ENCODE measurements at places on chromosomes 16 and 17.

DNA sequence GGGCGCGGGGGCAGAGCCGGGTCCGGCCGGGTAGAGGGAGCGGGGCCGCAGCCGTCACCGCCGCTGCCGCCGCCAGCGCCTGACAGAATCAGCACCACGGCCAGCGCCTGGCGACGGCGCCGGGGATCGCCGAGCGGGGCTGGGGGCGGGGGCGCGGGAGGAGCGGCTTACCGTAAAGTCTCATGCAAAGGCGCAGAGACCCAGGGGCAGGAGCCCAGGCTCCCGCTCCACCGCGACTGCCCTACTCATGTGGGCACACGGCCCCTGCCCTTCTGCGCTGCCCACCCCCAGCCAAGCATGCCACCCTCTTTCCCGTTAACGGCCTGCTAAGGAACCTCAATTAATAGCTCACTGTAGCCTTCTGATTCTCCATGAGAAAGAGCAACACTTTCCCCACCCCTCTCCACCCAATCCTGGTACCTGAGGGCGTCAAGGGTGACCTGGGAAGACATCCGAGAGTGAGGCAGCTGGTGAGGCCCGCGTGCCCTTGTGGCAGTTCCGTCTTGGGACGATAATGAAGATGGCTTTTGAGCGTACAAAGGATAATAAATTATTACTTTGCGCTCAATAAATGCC is at the start of gene SEZ6:
SEZ6 (minus strand) TSS at position 98 of the 576 bp plus-strand sequence. CDS start 164 bp downstream, outside the sequence.
- H3K36me3 ChIP-seq: no peaks in the 10 kb centered on the region
- no peak within 1 kb of the TSS for H3K4me3 ChIP-seq
- H3K4me1 ChIP-seq: peaks cover 12% of the 10 kb centered on the region
- peaks cover 10% of the 10 kb centered on the region for H3K27me3 ChIP-seq
- H3K27ac ChIP-seq: no peak within 1 kb of the TSS

DNA sequence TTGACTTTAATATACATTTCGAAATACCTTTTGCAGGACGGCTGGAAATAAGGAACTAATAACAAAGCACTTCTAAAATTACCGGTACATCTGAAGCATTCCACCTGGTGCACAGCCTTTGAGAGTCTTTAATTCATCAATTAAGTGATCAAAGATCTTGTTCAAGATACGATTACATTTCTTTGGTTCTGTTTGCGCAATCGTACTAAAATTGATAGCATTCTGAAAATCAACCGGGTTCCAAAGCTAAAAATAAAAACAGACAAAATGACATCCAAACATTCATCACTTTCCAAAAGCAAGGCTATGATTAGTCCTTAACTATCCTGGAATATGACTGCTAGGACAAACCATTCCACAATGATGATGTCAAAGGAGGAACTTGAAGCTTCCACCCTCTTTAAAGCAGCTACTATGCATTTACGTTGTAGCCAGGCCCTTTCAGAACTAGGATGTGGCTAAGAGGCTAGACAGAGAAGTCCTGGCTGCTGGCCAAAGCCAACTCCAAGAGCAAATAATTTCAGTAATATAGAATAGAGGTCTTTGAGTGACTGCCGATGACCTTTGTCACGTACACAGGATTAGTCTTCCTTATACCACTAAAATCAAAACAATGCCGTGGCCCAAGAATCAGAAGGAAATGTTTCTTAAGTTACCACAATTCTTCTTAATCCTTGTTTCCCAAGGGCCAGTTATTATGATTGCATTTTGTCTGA is 299.8 kb upstream of the PSMD7 start:
- H3K4me1 ChIP-seq: no peaks in the 10 kb centered on the region
- H3K4me3 ChIP-seq: no peak overlapping the region
- H3K36me3 ChIP-seq: no peaks in the 10 kb centered on the region

DNA sequence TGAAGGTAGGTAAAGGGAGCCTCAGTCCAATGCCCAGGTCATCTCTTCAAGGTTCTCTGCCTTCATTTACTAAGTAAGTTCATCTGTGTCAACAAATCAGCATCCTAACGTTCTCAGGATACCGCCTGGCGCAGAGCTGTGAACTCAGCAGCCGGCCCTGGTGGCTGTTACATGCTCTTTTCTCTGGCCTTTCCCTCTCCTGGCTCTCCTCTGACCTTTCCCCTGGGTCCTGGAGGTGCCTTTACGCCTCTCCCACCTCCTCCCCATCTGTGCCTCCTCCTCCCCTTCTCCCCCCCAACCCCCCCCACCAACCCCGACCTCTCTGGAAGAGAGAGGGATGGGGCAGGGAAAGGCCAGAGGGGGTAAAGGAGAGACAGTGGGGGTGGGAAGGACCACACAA is 19.5 kb downstream of the COTL1 start:
- H3K36me3 ChIP-seq: no peaks in the 10 kb centered on the region
- H3K4me3 ChIP-seq: no peak overlapping the region
- no peak overlapping the region for H3K27ac ChIP-seq
- peaks cover 8% of the 10 kb centered on the region for H3K4me1 ChIP-seq
- no peaks in the 10 kb centered on the region for H3K27me3 ChIP-seq

DNA sequence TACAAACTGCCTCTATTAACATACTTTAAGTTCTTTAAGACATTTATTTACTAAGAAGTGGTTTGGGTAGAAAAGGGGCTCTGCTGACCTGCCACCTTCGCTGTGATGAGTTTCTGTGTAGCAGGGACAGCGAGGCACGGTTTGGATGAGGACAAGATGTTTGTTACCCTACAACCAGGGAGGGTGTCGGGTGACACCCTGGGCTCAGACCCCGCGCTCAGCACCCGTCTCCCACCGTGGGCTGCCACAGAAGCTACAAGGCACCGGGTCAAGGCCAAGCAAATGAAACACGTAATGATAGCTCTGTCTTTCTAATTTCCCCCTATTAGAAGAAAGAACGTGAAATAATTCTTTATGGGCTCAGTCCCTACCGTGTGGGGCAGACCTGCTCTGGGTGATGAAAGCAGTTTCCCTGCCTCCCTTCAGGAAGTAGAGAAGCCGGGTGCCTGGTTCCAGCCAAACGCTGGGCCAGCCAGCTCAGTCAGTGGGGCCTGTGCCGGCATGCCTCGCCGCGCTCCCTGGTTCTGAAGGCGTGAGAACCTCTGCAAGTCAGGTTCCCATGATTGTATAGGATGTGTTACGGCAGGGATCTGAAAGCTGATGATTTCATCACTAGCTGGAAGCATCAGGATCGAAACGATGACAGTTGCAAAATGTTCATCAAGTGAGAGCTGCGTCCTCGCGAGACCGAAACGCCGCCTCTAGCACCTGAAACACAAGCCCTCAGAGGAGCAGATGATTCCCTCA is 3.9 kb downstream of the ZNF750 start:
- no peaks in the 10 kb centered on the region for H3K4me1 ChIP-seq
- peaks cover 2% of the 10 kb centered on the region for H3K36me3 ChIP-seq
- no peaks in the 10 kb centered on the region for H3K27me3 ChIP-seq
- no peak for DNase-seq
- H3K4me3 ChIP-seq: no peak overlapping the region

DNA sequence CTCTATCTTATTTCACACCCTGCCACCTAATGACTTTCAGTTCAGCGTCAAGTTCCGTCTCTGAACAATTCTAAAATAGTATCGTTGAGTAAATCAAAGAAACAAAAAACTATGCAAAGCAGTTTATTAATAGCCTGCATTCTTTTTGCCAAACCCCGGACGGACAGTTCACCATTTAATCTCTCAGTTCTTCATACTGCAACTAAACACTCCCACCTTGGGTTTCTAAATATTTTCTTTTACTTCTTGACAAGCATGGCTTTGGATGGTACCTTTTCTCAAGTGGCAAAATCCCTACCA is 1.2 kb downstream of the MYH11 start:
- no peaks in the 10 kb centered on the region for H3K4me1 ChIP-seq
- no peak overlapping the region for H3K27ac ChIP-seq
- no peak overlapping the region for H3K4me3 ChIP-seq

DNA sequence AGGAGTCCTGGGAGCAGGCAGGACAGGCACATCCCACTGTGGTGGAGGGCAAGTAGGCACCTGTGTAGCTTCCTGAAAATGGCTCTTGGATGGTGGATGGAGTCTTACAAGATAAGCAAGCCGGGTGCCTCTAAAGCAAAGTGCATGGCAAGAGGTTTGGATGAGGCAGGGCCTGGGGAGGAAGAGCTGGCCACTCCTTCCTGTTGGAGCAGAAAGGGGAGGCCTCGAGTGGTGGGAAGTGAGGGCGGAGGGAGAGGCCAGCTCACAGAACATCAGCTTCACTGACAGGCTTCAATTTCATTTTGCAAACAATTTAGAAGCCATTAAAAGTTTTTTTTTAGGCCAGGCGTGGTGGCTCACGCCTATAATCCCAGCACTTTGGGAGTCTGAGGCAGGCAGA is 31.0 kb downstream of the CD300A start:
- no peak for DNase-seq
- H3K27me3 ChIP-seq: no peaks in the 10 kb centered on the region
- H3K27ac ChIP-seq: no peak overlapping the region

GRCh38 chr17:74883241-74883745 is 10.1 kb downstream of the FADS6 start:
- H3K27ac ChIP-seq: no peak overlapping the region
- no peak overlapping the region for H3K4me3 ChIP-seq
- DNase-seq: no peak
- no peaks in the 10 kb centered on the region for H3K36me3 ChIP-seq

DNA sequence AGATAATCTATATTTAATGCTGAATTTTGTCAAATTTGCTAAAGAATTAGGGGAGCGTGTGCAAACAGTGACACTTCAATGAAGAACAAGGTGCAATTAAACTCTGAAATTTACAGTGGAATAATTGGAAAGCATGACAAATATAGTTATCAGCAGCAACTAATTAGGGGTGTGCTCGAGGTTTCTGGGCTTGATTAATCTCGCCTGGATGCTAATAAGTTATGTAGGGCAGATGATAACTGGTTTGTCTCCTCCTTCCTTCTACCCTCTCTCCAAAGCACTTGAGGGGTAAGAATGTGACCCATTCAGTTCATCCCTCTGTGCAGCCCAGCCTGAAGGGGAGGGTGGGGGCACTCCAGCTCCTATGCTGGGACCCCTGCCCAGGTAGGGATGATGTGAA is 21.9 kb downstream of the MRM1 start:
- no peak overlapping the region for H3K4me3 ChIP-seq
- H3K27me3 ChIP-seq: no peaks in the 10 kb centered on the region
- DNase-seq: no peak
- H3K27ac ChIP-seq: no peak overlapping the region
- H3K36me3 ChIP-seq: no peaks in the 10 kb centered on the region

- H3K27me3 ChIP-seq: no peaks in the 10 kb centered on the region
- no peak overlapping the region for H3K27ac ChIP-seq
- no peak overlapping the region for H3K4me3 ChIP-seq
- DNase-seq: no peak
Observed at GRCh38 chr17:1643999-1644492, 1.5 kb downstream of the SCARF1 start.

DNA sequence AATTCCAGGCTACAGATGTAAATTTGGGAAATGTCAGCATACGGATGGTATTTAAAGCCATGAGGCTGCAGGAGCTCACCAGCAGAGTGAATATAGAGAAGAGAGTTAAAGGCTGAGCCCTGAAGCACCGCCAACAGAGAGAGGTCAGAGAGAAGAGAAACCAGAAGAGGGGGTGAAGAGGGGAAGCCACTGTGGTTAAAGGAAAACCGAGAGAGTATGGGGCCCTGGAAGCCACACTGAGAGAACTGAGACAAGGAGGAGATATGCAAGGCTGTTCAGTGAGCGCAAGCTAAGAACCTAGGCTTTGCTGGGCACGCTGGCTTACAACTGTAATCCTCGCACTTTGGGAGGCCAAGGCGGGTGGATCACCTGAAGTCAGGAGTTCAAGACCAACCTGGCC is 24.6 kb downstream of the COPRS start:
- no peak overlapping the region for H3K27ac ChIP-seq
- H3K27me3 ChIP-seq: no peaks in the 10 kb centered on the region
- H3K4me1 ChIP-seq: no peaks in the 10 kb centered on the region
- no peak for DNase-seq
- H3K4me3 ChIP-seq: no peak overlapping the region
- no peaks in the 10 kb centered on the region for H3K36me3 ChIP-seq

DNA sequence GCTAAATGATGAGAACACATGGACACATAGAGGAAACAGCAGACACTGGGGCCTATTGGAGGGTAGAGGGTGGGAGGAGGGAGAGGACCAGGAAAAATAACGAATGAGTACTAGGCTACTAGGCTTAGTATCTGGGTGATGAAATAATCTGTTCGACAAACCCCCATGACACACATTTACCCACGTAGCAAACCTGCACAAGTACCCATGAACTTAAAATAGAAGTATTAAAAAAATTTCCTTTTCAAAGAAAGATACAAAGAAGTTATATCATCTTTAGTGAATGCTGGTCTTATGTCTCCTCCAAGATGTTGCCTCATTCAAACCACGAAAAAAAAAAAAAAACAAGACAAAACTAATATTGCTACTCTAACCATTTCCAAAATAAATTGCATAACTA is 31.7 kb downstream of the MBTD1 start:
- no peak overlapping the region for H3K27ac ChIP-seq
- no peak overlapping the region for H3K4me3 ChIP-seq
- no peak for DNase-seq

DNA sequence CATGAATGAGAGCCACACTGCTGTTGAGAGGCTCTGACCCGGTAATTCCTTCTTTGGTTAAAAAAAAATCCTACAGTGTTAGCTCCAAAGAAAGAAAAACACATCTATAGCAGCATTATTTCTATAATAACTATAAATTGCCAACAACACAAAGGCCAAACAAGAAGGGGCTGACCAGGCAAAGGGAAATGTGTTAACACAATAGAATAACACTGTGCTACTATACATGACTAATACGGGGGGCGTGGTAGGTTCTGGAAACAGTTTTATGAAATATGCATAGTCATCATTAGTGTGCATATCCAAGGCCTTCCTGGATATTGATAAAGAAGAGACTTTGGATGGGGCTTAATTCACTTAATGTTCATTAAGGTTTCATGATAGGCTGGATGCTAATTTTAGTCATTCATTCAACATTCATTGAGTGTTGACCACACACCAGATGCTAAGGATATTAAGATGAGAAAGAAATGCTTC is 50.0 kb upstream of the CCL1 start:
- no peak overlapping the region for H3K27ac ChIP-seq
- H3K36me3 ChIP-seq: no peaks in the 10 kb centered on the region

GRCh38 chr17:18862011-18862410 is 4.1 kb downstream of the PRPSAP2 start:
- no peaks in the 10 kb centered on the region for H3K36me3 ChIP-seq
- H3K4me3 ChIP-seq: no peak overlapping the region
- no peak overlapping the region for H3K27ac ChIP-seq
- H3K4me1 ChIP-seq: peaks cover 3% of the 10 kb centered on the region
- H3K27me3 ChIP-seq: no peaks in the 10 kb centered on the region

DNA sequence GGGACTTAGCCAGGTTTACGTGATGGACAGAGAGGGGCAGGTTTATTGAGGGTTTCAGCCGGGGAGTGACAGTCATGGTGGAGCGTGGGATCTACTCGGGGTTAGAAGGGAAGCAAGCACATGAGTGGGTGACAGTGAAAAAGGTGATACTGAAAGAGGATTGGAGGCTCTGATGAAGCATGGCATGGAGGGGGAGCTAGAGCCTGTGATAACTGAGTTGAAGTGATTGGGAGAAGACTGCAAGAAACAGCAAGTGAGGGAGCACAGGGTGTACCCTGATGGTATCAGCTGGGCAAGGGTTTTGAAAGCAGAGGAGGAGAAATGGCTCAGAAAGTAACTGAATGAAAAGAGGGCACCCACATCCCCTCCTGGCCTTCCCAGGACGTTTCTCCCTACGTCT is 6.7 kb upstream of the KSR1 start:
- H3K4me3 ChIP-seq: no peak overlapping the region
- no peaks in the 10 kb centered on the region for H3K27me3 ChIP-seq
- H3K27ac ChIP-seq: no peak overlapping the region
- no peaks in the 10 kb centered on the region for H3K4me1 ChIP-seq
- DNase-seq: no peak

- H3K4me1 ChIP-seq: no peaks in the 10 kb centered on the region
- no peak overlapping the region for H3K27ac ChIP-seq
- DNase-seq: no peak
- no peaks in the 10 kb centered on the region for H3K36me3 ChIP-seq
- H3K4me3 ChIP-seq: no peak overlapping the region
Observed at GRCh38 chr17:67686241-67686640, 31.5 kb upstream of the NOL11 start.
